ENCODE measurements at places on chromosomes 4 and X.

DNA sequence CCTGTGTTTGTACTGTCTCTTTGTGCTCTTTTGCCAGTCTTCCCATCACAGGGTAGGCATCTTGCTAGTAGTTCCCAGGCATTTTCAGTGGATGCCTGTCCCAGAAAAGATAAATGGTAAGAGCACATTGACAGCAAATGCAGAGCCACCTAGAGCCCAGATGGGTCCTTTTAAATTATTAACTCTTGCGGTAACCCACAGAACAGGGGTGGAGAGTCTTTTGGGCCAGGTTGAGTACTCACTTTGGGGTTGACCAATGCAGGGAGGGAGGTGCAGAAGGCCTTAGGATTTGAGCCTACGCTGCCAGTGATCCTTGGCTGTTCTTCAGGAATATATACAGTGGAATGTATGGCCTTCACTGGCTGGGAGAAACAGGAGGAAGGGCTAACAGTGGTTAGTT, 173.8 kb downstream of the MSN start:
- no peak for DNase-seq

DNA sequence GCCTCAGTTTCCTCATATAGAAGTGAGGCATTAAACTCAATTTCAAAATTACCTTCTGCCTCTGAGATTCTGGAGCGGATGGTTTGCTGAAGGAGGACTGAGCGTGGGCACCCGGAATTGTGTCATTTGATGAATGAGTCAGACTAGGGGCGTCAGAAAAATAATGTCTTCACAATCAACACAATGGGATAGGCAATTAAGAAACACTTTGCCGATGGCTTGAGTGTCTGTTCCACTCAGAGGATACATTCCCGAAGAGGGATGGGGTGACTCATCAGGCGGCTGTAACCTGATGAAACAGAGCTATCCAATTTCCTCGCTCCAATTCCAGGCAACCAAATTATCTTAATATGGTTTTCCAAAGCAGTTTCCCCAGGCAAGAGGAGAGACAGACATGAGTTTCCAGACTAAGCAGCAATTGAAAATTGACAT, 1.2 kb upstream of the CHRNA9 start:
- no peak for DNase-seq

GRCh38 chr4:39357002-39357401, 9.2 kb downstream of the RFC1 start:
- DNase-seq: peak; percentile 23

DNA sequence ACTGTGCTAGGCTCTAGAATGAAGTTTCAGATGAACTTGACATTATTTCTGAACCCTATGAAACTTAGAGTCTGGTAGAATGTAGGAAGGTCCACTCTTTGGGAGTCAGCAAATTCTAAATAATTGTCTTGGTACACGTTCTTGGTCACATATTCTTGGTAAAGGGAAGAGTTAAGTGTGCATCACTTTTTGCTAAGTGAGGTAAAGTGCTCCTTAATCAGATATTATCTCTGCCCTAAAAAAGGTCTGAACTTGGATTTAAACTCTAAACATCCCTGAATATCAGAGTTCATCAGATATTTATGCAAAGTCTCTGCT, 7.2 kb downstream of the OCIAD2 start:
- DNase-seq: no peak

DNA sequence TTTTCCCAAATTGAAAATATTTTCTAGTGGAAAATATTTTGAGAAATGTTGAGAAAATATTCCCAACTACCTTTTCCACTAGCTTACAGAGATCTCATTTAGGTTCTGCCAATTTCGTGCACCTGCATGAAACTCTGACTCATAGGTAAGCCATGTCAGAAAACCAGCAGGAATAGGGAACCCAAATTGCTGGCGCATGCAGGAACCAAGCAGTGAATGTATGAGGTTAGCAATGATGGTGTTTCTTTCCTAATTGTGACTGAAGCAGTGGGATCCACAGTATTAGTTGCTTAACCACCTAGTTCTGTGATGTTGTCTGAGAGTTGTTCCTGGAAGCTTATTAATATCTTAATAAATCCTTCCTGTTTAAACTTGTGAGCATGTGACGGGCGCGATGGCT, 381.0 kb upstream of the TRAM1L1 start:
- DNase-seq: no peak

GRCh38 chr4:13782231-13782630, 154.7 kb upstream of the BOD1L1 start:
- no peak for DNase-seq

- no peak for DNase-seq
Observed at GRCh38 chrX:24231131-24231540, 81.6 kb downstream of the ZFX start.

- no peak for DNase-seq
Observed at GRCh38 chr4:91448668-91449330, 855.0 kb upstream of the GRID2 start.

- DNase-seq: no peak
Observed at GRCh38 chrX:49829016-49829415, at the start of gene PAGE4. TSS of gene PAGE4 (plus strand) at chrX:49829303. CDS start at chrX:49830429, 1,126 bp downstream.

- DNase-seq: no peak
Observed at GRCh38 chr4:163603257-163603656, 108.8 kb downstream of the TMA16 start.

DNA sequence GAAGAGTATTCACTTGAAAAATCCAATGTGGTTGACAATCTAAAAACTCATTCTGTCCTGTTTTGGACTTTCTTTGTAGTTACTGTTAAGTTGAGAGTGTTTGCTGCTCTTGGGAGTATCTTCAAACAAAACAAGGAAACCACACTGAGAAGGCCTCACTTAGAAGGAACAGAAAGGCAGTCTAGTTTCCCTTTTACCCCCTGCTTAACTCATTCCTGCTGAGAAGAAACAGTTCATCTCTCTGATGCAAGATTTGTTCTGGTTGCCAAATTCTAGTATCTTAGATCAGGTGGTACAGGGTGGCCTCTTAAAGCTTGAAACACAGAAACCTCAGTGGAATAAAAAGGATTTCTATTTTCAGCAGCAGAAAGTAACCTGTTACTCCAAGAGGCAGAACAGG, 41.4 kb downstream of the GUCY2F start:
- no peak for DNase-seq

GRCh38 chr4:42633605-42634388, 23.1 kb downstream of the ATP8A1 start:
- no peak for DNase-seq

DNA sequence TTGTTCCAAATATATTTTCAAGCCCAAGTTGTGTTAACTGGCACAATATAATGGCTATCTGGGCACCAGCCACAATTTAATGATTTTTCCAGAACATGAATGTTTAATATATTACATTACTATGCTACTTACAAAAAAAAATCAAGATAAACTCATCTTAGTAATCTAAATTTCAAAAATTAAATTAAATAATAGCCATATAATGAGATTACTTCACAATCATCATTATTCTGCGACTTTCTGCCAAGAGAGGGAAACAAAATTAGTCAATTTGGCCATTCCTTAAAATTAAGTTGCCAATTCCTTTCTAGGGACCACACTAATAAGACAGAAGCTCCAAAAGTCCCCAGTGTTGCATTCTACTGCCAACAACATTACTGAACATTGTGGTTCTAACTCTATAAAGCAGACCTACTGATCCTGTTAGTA, 7.5 kb downstream of the NEK1 start:
- DNase-seq: no peak

DNA sequence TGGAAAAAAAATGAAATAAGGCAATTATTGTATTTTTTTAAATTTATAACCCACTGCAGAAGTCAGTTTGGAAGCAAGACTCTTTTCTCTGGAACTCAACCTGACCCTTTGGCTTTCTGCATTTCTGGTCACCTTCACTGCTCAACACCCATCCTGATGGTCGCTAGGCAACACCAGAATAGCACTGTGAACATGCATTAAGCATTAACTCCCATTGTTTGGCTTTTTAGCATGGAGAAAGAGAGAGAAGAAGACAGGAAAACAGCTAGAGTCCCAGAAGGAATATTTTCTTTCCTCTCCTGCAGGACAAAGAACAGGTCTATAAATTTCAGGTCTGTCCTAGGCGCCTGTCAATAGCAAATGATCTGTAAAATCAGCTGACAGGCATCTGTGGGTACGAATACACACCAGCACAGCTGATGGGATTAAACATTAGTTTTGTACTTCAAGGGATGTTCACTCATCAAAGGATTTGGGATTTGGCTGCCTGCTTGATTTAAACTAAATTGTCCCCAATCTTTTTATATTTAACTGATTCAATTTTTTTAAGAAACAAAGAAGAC, 137.2 kb upstream of the ETNPPL start:
- no peak for DNase-seq

DNA sequence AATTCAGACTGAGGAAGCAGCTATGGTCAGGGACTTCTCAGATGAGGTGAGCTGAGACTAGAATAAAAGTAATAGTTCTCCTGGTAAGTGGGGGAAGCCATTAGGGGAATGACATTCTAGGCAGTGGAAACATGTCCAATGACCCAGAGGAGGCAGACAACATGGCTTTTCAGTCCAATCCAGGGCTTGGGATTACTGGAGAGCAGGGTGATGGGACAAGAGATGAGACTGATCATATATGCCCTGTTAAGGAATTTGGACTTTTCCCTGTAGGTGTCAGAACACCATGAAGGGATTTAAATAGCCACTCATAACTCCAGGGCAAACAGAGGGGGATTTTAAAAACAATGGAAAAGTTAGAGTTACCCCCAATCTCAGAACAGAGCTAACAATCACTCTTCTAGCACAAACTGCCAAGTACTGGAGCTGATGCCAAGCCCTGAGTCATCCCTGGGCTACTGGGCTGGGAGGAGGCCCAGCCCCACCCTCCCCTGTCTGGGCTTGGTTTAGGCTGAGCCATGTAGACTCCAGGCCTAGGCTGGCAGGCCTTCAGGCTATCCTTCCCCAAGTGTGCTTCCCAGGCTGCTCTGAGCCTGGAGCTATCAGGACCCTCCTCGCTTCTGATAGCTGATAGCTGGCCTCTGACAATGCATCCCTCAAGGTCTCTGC, 22.7 kb upstream of the MSN start:
- DNase-seq: no peak

GRCh38 chr4:114077610-114078009, 98.2 kb upstream of the ARSJ start:
- DNase-seq: no peak

DNA sequence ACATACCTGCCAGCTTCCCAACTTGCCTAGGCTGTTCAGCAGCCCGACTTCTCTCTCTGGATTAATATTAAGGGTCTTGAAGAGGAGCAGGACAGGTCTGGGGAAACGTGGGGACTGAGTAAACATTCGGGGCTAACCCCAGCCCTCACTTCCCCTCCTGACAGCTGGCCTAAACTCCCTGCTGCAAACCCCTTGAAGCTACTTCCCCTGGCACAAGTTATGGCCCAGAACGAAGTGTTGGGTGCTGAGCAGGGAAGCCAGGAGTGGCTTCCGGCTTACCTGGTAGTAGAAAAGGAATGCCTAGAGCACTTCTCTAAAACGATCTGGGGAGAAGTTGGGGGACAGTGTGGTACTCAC, 200.0 kb downstream of the BCOR start:
- no peak for DNase-seq

DNA sequence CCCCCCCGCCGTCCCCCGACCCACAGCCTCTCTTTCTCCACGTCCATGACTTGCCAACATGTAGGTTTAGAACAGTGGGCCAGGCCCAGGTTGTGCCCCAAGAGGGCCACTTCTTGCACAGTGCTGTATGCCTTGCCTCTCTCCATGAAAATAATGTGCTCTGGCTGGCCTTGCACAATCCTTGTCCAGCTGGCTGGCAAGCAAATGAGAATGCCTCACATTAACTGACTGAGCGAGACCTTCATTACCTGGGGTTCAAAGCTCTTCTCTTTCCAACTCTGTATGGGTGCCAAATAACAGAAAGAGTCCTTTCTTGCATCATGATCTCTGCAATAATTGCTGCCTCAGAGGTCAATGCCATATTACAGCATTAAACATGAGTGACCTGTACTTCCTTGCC, 416.6 kb downstream of the FGF13 start:
- no peak for DNase-seq

GRCh38 chrX:9582956-9583355, 118.1 kb downstream of the TBL1X start:
- no peak for DNase-seq

GRCh38 chr4:39873823-39874222, 103.9 kb downstream of the PDS5A start:
- DNase-seq: no peak

GRCh38 chrX:149515954-149516602, 11.0 kb upstream of the IDS start:
- no peak for DNase-seq

- no peak for DNase-seq
Observed at GRCh38 chrX:78124307-78124706, 15.1 kb downstream of the TAF9B start.

DNA sequence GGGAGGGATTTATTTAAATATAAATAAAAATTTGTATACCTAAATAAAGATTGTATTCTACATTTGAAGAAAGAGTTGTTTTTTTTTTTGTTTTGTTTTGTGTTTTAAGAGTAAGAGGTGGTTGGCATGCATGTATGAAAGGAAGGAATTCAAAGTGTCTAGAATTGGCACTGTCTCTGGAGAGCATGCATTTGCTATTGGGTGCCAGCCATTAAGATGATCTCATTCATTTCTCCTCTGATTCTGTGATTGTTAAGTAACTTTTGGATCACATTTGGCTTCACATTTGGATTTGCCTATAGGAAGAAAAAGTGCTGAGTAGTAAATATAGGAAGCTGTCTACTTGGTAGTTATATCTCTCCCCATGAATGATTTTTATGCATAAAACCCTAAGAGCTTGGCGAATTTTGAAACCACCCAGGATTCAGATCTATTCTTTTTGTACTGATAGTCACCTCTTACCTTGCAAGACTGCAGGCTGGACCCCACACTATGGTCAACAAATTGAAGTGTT, 7.8 kb upstream of the BOD1L1 start:
- DNase-seq: no peak

GRCh38 chr4:1759818-1760223, 33.3 kb upstream of the FGFR3 start:
- DNase-seq: no peak

GRCh38 chrX:17769701-17770269, 32.5 kb downstream of the SCML1 start:
- DNase-seq: no peak

DNA sequence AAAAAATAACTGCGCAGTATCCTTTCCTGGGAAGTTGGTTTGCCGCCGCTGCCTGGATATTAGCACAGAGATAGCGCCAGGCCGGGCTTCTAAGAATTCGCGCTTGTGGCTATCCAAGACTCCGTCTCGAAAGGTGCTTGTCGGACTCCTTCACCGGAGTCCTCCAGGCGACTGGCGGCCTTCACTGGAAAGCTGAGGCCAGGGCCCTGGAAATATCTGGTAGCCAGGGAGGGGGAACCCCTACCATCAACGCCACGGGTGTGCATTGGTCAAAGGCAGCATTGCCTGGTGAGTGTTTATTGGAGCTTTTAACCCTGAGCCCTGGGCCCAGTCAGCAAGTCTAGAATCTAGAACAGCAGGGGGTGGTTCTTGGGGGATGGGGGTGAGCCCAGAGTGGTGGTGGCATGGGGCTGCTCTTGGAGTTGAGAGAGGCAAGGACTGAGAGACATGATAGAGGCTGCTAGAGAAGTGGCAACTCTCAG, 577 bp upstream of the PIM2 start:
- no peak for DNase-seq
